ENCODE measurements at places on chromosomes 6 and 20.
A peak's percentile ranks its signal among the peaks of the same experiment; 100 is the strongest.

GRCh38 chr6:132995009-132995408 is 180.6 kb downstream of the RPS12 start:
- DNase-seq = no peak

GRCh38 chr20:50588034-50588736 is 78.0 kb downstream of the PTPN1 start:
- peak; percentile 35 for DNase-seq

- DNase-seq = no peak
Observed at GRCh38 chr20:43919686-43920403, 5.2 kb downstream of the TOX2 start.

GRCh38 chr6:7532821-7533220 is 8.7 kb upstream of the DSP start:
- DNase-seq = no peak

DNA sequence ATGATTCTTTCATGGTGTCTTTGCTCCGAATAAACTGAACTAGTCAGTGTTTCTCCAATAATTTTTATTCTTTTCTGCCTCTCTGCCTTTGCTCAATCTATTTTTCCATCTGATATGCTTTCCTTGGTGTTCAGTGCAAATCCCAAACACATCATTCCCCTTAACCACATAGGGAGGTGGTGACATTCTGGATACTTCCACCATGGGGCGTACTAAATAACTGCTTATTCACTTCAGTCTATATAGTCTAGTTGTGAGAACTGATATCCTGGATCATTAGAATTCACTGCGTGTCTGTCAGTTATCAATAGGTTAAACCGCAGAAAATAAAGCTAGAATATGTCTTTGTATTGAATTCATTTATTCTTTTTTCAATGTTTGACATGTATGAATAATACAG is 83.1 kb downstream of the KCNQ5 start:
- DNase-seq = no peak

- no peak for DNase-seq
Observed at GRCh38 chr6:79810871-79811270, 136.5 kb downstream of the ELOVL4 start.

GRCh38 chr6:148738946-148739821 is 7.6 kb upstream of the UST start:
- no peak for DNase-seq

- DNase-seq = no peak
Observed at GRCh38 chr6:121434037-121434770, 1.2 kb upstream of the GJA1 start.

GRCh38 chr6:12007887-12008286 is 4.2 kb upstream of the HIVEP1 start:
- no peak for DNase-seq

DNA sequence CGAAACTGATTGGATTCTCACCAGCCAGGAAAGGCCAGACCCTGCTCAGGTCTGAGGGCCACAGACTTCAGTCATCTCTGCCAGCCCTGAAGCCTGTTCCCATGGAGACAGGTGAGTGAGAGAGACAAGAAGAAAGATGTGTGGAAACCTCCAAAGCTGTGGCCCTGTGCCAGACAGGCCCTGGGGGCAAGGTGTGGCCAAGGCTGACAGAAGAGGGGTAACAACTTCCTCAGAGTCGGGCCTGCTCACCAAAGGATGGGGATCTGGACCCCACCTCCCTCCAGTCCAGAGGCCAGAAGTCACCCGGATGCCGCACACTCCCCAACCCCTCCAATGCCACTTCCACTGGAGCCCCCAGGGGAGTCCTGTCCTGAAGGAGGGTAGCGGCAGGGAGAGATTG is 73.6 kb downstream of the MDGA1 start:
- no peak for DNase-seq

- no peak for DNase-seq
Observed at GRCh38 chr6:43940071-43940392, 170.0 kb downstream of the VEGFA start.

DNA sequence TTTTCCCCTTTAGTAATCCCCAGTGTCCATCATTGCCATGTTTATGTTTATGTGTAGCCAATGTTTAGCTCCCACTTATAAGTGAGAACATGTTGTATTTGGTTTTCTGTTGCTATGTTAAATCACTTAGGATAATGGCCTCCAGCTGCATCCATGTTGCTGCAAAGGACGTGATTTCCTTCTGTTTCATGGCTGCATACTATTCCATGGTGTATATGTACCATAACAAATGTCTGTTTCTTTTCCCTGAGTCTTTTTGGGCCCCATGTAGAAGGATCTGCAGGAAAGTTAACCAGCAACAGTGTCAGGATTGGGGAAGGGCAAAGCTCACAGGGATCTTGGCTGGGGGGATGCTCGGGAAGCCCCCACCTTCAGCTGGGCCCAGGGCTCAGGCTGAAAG is 64.3 kb upstream of the SULF2 start:
- DNase-seq = no peak

GRCh38 chr6:79420054-79420453 is 117.2 kb downstream of the LCA5 start:
- DNase-seq = no peak

DNA sequence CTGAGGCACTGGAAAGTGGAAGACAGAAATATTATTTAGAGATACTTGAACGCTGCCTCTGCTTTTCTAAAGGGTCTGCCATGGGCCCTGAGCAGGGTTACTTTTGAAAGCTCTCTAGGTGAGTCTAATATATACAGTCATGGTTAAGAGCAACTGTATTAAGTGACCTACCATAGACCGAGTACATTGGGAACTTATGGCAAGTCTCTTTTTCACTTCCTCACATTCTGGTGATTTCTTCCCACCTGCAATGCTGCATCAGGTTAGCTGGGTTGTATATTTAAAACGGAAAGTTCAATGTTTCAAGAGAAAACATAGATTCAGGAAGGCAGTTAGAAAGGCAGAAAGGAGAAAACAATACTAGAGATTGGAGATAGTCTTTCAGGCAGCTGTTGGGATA is 154.7 kb downstream of the PHF3 start:
- no peak for DNase-seq

GRCh38 chr6:166556863-166557322 is 29.6 kb downstream of the RAMACL start:
- DNase-seq = peak; percentile 92

GRCh38 chr6:89862273-89862672 is 32.0 kb upstream of the GJA10 start:
- DNase-seq = no peak

DNA sequence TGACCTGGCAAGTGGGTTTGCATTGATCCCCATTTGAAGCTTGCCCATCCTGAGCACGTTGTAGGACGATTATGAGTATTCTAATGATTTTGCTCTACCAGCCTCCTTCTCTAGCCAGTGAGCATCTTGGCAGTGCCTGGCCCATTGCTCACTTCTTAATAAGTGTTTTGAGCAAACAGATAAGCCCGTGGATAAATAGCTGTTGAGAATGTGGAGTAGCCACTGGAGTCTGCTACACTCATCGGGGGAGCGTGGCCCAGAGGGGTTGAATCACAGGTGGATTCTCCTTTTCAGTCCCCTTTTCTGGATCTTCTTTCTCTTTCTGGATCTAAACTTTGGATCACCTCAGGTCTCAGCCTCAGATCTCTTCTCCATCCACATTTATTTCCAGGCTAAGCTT is 15.9 kb upstream of the EDN3 start:
- DNase-seq = no peak

GRCh38 chr6:45691426-45691825 is 313.7 kb upstream of the SUPT3H start:
- no peak for DNase-seq

DNA sequence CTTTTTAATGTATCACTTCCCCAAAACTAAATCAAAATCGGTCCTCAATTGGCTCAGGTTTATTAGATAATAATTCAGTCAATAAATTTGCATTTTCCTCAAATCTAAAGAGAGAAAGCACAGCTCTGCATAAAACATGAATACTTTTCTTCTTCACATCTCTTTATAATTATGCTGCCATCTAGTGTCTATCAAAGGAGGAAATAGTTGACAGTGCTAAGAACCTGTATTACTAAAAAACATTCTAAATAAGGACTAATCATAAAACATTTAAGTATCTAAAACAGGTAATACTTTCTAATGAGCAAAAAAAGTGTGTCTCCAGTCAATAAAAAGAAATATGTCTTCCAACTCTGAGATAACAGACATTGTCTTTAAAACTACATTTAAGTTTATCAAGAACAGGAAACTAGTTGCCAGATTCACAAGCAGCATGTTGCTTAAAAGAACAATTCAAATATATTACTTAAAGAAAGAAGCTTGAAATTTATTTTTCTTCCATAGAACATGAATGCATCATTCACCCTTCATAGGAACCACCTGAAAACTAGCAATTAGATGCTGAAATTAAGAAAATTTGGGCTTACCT is 56.5 kb upstream of the DST start:
- DNase-seq = peak; percentile 33

DNA sequence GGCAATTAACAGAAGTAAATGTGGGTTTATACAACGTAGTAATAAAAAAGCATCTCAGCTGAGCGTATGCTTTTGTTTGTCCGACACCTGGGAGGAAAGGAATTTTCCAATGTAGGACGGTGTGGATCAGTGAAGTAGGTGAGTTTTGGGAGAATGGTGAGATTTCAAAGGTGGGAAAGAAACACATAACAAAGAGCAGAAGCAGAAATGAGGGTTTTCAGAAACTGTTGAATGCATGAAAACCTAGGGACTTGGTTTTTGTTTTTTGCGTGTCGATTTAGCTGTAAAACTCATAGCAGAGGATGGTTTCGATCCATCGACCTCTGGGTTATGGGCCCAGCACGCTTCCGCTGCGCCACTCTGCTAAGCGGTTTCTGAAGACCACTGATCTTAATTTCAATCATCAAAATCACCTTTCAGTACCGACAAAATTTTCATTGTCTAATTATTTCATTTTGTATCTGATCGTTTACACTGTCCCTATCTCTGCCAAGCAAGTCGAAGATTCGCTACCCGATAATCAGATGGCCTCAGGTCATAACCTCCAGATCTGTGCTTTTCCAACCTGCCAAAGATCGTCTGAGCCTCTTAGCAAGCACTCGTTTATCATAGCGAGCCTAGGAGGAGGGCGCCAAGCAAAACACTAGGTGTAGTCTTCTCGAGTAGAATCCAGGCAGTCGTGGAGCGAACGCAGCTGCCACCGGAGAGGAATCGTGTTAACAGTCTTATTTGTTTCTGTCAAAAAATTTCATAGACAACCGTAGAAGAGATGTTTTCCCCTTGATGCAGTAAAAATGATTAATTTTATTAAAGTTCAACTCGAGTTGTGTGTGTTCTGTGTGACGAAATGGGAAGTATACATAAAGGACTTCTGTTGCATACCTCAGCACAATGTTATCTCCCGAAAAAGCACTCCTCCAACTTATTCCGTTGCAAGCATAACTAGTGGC is 20.9 kb upstream of the POM121L2 start:
- DNase-seq = peak; percentile 50

DNA sequence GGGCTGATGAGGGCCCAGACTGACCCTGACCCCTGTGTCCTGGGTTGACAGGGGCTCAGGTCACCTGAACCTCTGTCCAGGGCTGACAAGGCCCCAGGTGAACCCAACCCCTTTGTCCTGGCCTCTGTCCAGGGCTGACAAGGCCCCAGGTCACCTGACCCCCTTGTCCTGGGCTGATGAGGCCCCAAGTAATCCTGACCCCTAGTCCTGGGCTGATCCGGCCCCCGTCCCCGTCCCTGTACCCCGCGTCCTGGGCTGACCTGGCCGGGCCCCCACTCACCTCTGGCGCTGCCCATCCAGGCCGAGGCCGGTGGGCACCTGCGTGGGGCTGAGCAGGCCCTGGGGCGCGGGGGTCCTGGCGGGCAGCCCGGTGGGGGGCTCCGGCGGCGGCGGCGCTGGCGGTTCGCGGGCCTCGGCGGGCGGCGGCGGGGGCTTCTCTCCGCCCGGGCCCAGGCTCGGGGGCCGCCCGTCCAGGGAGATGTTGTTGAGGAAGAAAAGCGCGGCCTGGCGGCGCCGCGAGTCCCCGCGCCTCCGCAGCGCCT is 379 bp downstream of the CABLES2 start:
- no peak for DNase-seq

GRCh38 chr20:20322912-20323311 is 45.0 kb upstream of the INSM1 start:
- no peak for DNase-seq

- DNase-seq = peak; percentile 41
Observed at GRCh38 chr6:160430203-160430602, 82.0 kb downstream of the SLC22A3 start.

Measured in fibroblast of the conjunctiva (primary cell).